A549 treated with ZK216348 at 1 μM for 4 hours (cell line): ENCODE measurements at places on chromosomes 1 and 21. TPM values are rescaled to one million over a fixed set of nuclear protein-coding genes. Genes with fewer than 3 reads are reported as not detected.

ROR1 gene
- 7.4 to 11.0 TPM (median 9.0 TPM) in 5 replicates for total RNA-seq

B3GALT5 gene
- total RNA-seq, result 0.12 to 0.29 TPM (median 0.22 TPM) in 5 replicates

GPBP1L1 gene
- total RNA-seq, result 26.1 to 44.4 TPM (median 37.8 TPM) in 5 replicates

RGS13 gene
- not detected in 5 replicates for total RNA-seq

OR2G6 gene
- not detected in 5 replicates for total RNA-seq

RAB42 gene
- total RNA-seq, result 2.0 to 4.0 TPM (median 3.0 TPM) in 5 replicates

OR2M3 gene
- not detected in 5 replicates for total RNA-seq
